DND-41 (cell line): ENCODE measurements at places on chromosomes 13 and 19.

DNA sequence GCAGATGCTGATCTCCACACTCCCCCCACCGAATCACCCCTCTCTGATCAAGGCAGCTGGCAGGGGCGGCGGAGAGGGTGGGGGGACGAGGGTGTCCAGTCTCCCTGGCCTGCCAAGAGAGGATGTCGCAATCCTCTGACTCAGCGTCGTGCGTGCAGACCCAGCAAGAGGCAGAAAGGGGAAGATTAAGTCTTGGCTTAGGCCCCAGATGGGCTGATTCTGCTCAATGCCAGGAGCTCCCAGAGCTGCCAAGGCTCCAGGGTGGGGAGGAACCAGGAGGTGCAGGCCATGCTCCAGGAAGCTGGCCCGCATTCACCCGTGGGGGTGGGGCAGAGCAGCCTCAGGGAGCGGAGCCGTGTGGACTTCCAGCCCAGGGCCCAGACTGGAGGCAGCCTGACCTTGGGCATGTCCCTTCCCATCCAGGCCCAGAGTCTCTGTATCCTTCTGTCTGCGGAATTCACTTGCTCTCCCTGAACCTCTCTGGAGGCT is 6.6 kb upstream of the BCL3 start:
- no peak overlapping the region for H3K4me3 ChIP-seq
- H3K27me3 ChIP-seq = peaks cover 6% of the 10 kb centered on the region

DNA sequence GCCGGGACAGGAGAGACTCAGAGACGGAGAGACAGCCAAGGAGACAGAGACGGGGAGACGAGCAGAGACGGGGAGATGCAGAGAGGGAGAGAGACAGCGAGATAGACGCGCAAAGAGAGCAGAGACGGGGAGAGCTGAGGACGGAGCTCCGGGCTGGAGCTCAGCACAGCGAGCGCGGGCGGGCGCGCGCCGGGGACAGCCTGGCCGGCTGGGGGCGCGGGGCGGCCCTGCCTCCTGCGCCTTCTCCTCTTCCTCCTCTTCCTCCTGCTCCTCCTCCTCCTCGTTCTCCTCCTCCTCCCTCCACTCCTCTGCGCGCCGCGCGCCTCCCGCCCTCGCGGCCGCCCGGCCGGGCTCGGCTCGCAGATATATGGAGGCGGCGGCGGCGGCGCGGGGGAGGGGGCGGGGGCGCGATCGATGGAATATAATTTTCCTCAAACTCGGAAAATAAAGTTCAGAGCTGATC is at the start of gene ERFL:
Gene ERFL (minus strand): TSS at position 229 of the 463 bp plus-strand sequence. CDS start 15,530 bp downstream, outside the sequence.
- H3K36me3 ChIP-seq = peaks cover 5% of the 10 kb centered on the region; the same call in 1 of the 2 replicates
- H3K27ac ChIP-seq = peak within 1 kb of the TSS; percentile 79
- H3K27me3 ChIP-seq = no peaks in the 10 kb centered on the region
- H3K4me3 ChIP-seq = peak within 1 kb of the TSS; percentile 84
- DNase-seq = peak; percentile 78

- H3K36me3 ChIP-seq = no peaks in the 10 kb centered on the region
- H3K27me3 ChIP-seq = no peaks in the 10 kb centered on the region
- DNase-seq = no peak
- no peak overlapping the region for H3K27ac ChIP-seq
- H3K4me3 ChIP-seq = no peak overlapping the region
These were observed 455.4 kb upstream of the TSHZ3 start for GRCh38 chr19:31804668-31805067.

- peaks cover 99% of the 10 kb centered on the region for H3K4me1 ChIP-seq
- peak; percentile 54 for DNase-seq
- no peaks in the 10 kb centered on the region for H3K27me3 ChIP-seq
- peak overlapping the region; percentile 26 for H3K4me3 ChIP-seq
- H3K36me3 ChIP-seq = peaks cover 29% of the 10 kb centered on the region
These were observed 46.2 kb downstream of the KLF2 start for GRCh38 chr19:16370641-16371391.

DNA sequence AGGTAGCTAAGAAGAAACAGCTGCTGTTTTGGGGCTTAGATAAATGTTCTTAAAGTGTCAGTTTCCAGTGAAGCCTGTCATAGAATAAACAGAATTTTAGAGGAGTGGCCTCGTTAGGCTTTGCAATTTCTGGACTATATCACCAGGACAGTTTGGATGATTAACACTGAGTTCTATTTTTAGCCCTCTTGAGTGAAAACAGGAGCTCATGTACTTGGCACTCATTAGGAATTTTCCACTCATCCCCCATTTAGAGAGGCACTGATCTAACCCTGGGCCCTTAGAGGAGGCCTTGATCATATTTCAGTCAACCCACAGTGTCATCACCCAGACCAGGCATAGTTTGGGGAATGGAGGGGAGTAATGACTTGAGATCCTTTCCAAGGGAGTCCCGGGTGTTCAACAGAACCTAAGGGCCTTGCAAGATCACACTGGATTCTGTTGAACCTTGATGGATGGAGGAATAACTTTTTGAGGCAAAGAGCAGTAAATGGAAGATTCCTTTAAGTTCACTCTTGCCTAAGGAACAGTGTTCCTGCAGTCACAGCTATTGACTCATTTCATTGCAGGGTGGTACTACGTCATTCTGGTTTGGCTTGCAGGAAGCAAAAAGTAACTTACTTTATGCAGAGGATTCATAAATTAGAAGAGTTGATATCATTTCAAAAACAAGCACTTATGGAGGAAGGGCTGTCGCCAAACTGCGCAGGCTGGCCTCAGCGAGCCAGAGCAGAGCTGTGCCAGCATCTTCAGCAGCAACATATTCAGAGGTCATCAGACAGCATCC is 160.2 kb downstream of the SLC7A1 start:
- no peak for DNase-seq
- H3K4me3 ChIP-seq = no peak overlapping the region
- no peaks in the 10 kb centered on the region for H3K4me1 ChIP-seq

DNA sequence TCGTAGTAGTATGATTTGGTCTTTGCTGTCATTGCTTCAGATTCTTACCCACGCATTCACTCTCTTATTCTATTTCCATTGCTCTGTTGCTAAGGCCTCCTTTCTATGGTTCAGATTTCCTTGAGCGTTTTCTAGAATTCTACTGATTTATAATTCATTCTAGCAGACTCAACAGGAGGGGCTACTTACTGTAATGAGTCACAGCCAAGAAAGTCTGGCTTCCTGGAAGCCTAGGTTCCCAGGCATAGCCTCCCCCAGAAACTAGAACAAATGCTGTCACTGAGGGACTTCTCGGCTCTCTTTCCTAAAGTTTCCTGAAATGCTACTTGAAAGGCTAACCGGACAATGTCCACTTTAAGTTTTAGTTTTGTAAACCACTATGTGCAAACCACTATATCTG is 47.7 kb upstream of the SPATA13 start:
- DNase-seq = no peak
- H3K4me1 ChIP-seq = no peaks in the 10 kb centered on the region
- no peak overlapping the region for H3K4me3 ChIP-seq
- H3K36me3 ChIP-seq = no peaks in the 10 kb centered on the region

DNA sequence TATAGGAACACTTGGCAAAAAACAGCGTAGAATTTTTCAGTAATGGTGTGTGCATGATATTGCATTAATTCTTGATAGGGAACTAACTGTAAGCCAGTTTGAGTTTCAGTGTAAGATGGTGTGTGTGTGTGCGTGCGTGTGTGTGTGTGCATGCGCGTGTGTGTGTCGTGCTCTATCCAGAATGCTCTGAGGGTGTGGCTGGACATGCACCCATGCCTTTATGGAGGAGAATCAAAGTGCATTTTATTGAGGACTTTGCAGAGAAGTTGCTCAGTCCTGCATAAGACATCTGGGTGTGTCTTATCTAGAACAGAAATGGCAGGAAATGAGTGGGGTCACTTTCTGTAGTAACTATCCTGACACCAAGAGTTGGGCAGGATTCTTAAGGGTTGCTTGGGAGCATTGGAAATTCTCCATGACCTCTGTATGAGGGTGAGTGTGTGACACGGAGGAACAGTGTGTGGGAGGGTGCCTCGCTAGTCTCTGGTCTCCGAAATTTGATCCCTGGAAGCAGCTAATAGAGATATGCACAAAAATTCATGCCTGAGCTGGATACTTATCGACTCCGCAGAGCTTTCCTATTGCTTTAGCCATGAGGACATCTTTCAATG is 252.2 kb downstream of the TSHZ3 start:
- no peaks in the 10 kb centered on the region for H3K4me1 ChIP-seq
- H3K4me3 ChIP-seq = no peak overlapping the region
- no peak for DNase-seq

GRCh38 chr13:40160618-40161350 is 505.3 kb downstream of the COG6 start:
- no peak for DNase-seq
- H3K27me3 ChIP-seq = peaks cover 4% of the 10 kb centered on the region
- H3K36me3 ChIP-seq = no peaks in the 10 kb centered on the region
- H3K4me3 ChIP-seq = no peak overlapping the region
- H3K4me1 ChIP-seq = no peaks in the 10 kb centered on the region

DNA sequence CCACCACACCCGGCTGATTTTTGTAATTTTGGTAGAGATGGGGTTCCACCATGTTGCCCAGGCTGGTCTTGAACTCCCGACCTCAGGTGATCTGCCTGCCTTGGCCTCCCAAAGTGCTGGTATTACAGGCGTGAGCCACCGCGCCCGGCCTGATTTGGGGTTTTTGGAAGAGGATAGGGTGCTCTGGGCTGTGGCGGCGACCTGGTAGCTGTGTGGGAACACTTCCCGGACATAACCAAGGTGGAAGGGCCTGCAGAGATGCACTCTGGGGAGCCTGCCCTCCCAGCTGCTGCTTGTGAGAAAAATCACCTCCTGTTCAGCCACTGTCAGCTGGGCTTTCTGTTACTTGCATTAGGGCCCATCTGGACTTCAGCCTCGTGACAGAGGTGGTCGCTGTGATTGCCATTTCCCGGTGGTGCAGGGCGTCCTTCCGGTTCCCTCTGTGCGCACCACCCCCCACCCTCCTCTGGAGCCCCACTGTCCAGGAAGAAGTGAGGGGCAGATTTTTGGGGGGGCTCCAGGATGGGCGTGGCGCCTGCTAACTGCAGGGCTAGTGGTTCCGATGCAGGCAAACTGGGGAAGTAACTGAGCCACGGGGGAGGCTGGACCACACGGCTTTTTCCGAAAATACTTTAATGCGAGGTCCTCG is 7.5 kb downstream of the IL4I1 start:
- H3K4me3 ChIP-seq = no peak overlapping the region
- H3K36me3 ChIP-seq = peaks cover 11% of the 10 kb centered on the region
- H3K27me3 ChIP-seq = no peaks in the 10 kb centered on the region
- no peak overlapping the region for H3K27ac ChIP-seq

DNA sequence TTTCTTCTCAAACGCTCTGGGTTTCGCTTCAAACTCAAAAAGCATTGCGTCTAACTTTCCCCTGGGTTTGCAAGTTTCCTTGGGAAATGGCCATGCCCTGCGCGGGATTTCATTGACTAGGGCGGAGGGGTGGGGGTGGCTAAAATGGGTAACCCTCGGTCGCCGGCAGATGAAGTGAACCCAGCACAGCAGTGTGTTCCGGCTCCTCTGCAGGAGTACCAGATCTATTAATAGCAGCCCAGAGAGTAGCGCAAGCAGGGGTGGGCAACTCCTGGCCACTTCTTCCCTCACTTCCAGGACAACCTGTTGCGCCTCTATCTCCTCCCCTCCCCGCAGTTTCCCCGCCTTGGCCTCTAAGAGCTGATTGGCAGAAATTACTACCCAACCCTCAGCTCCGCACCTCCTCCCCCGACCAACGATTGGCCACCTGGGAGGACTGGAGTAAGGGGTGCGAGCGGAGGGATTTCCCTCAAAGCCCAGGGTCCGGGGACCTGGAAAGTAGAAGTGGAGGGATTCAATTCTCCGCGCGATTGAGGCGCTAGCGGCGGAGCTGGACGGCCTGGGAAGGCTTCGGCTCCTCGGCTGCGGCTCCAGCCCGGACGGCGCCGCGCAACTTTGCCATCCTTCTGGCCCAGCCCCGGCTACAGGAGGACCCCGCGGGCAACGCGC is at the start of gene FREM2:
Gene FREM2 (plus strand): TSS at position 501 of the 669 bp plus-strand sequence. CDS start 268 bp downstream, outside the sequence.
- H3K4me3 ChIP-seq = no peak within 1 kb of the TSS
- no peaks in the 10 kb centered on the region for H3K36me3 ChIP-seq
- H3K4me1 ChIP-seq = no peaks in the 10 kb centered on the region
- no peak for DNase-seq

- H3K36me3 ChIP-seq = peaks cover 14% of the 10 kb centered on the region
- H3K27me3 ChIP-seq = no peaks in the 10 kb centered on the region
- no peak overlapping the region for H3K27ac ChIP-seq
- no peaks in the 10 kb centered on the region for H3K4me1 ChIP-seq
- no peak overlapping the region for H3K4me3 ChIP-seq
These were observed 43.5 kb upstream of the NPAS1 start for GRCh38 chr19:46975925-46976782.
